ENCODE measurements at places on chromosomes 12 and 14.

DNA sequence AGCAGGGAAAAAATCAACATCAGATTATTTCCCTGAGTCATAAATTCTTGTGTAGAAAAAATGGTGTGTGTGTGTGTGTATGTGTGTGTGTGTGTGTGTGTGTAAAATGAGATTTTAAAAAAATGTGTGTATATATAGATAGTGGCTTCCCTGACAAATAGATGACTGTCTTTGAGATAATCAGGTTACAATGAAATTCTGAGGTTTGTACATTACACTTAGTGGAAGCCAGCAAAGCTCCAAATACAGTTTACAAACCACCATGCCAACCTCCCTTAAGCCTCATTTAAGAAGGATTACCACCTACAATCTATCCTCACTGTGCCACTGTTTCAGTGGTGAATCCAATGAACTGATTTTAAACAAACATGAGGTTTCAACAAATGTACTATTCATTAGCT is 93.8 kb downstream of the MED13L start:
- no peak for DNase-seq

GRCh38 chr12:19967431-19967830 is 400.9 kb upstream of the PDE3A start:
- no peak for DNase-seq

DNA sequence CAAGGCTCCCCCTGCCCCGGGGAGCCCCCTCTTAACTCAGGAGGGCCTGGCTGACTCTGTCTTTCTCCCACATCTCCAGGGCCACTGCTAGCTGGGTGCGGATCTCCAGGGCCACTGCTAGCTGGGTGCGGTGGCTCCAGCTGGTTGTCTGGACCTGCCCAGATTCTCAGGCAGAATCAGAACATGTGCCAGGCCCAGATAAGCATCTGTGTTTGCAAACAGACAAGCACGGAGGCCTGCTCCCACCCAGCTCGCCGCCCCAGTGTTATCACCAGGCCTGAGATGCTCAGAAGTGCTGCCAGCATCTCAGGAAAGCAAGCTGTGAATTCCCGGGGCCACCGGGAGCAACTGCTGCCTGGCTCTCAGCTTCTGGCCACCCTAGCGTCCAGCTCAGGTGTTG is 98.4 kb upstream of the FZD10 start:
- no peak for DNase-seq

- DNase-seq, result no peak
These were observed 235.4 kb downstream of the RASSF9 start for GRCh38 chr12:85600841-85601240.

DNA sequence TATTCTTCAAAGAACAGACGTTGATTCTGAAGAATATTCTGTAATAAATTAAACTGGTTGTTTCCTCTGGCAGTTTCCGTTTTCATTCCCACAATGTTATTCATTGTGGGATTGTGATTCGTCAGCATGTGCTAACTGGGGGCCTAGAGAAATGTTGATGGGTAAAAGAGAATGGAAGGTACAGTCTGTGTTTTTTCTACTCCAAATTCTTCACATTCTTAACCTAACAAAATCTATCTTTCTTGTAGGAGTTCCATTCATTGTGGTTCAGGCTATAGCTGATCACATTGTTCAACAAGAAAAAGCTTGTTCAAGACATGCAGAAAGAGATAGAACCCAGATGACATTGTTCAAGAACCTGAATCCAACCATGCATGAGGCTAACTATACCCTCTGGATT is 5.9 kb downstream of the CD163 start:
- no peak for DNase-seq

- DNase-seq, result no peak
These were observed 690.9 kb upstream of the FBXO33 start for GRCh38 chr14:40122968-40123648.

- no peak for DNase-seq
These were observed 212.4 kb upstream of the C14orf180 start for GRCh38 chr14:104366931-104367865.

GRCh38 chr12:98064501-98064900 is 450.9 kb upstream of the TMPO start:
- DNase-seq, result no peak

- no peak for DNase-seq
These were observed 121.2 kb upstream of the GRIP1 start for GRCh38 chr12:66800046-66800445.

DNA sequence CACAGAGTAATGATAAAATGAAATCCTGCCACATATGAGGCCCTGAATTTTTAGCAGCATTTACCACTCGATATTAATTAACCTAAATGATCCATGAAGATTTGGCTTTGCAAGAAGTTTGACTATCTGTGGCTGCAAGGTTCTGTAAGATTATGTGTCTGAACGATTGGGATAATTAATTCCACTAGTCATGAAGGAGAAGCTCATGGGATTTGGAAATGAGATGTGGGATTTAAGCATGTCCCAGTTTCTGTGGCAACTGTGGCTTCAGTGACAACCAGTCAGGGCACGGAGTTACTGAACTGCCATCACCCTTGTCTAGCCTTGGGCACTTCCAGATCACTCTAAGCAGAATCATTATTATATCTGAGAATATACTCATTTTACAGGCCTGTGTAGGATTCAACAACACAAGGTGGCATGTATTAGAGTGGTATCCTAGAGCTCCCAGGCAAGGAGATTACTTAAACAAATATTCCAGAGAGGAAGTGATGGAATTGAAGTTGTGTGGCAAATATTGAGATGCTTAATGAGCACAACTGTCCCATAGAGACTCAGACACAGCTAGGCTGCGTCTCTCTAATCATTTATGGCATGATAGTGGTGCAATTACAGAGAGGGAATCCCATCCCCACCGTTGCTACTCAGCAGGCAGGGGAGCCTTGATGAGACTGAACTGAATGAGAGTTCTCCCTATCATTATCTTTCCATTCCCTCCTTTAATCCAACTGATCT is 205.0 kb upstream of the KRR1 start:
- DNase-seq, result no peak

- no peak for DNase-seq
These were observed 10.3 kb upstream of the KCNA1 start for GRCh38 chr12:4899364-4899763.

DNA sequence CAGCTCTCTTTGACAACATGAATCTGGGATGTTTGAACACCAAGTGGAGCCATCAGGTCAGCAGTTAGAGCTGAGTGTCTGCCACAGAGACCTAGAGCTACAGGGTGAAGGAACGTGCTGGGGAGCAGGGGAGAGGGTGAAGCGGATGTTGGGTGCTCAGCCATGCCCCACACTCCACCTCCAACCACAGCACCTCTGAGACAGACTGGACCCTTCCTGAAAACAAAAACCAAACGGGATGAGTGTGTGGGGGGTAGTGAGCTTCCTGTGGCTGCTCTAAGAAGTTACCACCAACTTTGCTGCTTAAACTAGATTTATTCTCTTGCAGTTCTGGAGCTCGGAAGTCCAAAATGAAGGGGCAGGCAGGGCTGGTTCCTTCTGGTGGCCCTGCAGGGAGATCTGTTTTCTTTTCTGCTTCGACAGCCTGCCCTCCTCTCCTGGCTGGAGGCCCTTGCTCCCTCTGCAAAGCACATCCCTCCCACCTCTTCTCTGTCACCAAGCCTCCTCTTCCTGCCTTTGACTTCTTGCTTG is 5.6 kb upstream of the GOLGA3 start:
- DNase-seq, result no peak

GRCh38 chr12:96395236-96395635 is 5.0 kb downstream of the CDK17 start:
- DNase-seq, result no peak

DNA sequence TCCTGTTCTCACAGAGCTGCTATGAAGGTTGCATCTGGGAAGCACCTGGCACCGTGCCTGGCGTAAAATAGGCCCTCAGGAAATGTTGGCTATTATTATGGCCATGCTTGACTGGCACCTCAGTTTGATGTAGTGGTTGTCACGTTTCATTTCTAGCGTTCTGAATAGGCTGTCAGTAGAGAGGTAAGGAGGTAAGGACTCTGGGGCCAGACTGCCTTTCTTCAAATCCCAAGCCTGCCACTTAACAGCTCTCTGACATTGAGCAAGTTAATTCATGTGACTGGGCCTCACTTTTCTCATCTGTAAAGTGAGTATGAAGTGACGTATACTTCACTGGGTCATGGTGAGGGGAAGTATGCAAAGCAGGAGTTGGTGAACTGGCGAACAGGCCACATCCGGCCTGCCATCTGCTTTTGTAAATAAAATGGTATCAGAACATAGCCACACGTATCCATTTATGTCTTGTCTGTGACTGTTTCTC is 196.2 kb downstream of the CACNA1C start:
- DNase-seq, result no peak

DNA sequence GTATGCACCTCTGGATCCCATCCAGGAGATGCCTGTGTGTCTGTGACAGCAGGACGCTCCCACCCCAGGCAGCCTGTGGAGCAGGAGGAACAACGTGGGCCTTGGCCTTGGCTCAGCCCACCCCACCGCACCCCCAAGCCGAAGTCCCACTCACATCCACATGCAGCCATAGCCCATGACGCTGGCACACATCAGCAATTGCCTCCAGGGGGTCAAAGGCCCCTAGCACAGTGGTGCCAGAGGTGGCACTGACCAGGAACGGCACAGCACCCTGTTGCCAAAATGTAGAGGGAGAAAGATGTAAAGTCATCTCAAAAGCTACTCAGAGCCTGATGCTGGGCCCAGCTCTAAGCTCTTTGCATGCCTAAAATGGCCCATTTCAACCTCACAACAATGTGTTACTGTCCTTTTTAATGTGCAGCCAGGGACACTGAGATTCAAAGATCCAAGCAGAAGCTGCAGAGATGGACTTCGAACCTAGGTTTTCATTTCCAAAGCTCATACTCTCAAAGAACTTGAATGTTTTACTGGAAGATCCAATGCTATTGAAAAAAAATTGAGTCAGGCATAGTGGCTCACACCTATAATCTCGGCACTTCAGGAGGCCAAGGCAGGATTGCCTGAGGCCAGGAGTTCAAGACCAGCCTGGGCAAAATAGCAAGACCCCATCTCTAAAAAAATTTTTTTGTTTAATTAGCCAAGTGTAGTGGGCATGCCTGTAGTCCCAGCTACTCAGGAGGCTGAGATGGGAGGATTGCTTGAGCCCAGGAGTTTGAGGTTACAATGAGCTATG is 19.2 kb upstream of the ZNF740 start:
- no peak for DNase-seq

DNA sequence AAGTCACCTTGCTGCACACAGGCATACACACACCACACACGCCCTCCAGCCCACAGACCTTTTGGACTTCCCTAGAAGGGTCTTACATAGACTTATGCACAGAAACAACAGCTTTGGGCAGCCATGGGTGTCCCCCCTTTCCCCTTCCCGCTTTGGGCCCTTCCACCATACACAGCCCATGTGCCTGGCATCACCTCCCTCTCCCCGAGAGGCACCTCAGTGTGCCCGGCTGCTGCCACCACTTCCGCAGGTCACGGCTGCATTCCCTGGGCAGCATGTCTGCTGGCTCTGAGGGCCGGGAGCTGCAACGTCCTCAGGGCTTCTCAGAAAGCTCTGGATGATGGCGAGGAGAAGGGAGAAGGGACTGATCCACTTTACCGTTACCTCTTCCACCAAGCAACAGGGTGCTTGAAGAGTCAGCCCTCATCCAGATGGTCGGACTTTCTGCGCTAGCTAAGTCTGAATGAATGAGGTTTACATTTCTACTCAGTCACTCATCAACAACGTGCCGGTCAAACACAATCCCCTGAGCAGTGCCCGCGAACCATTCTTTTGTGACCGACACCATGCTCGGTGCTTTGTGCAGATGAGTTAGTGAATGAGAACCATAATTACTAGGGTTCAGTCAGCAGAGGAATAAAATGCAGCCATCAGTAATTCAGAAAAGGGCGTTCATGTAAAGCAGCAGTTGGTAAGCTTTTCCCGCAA is 72.2 kb upstream of the BCL11B start:
- no peak for DNase-seq

DNA sequence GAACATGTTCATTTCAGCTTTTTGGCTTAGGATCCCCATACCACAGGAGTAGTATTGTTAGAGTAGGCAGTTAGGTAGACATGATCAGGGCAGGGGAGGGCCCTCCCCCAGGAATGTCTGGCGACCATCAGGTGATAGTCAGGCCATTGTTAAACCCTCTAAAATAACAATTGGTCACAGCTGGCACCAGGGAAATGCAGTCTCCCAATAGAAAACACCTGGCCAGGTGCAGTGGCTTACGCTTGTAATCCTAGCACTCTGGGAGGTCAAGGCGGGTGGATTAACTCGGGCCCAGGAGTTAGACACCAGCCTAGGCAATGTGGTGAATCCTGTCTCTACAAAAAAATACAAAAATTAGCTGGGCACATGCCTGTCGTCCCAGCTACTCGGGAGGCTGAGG is 187.1 kb downstream of the MON2 start:
- DNase-seq, result no peak

GRCh38 chr14:50943261-50943942 is 881 bp downstream of the PYGL start:
- DNase-seq, result no peak

DNA sequence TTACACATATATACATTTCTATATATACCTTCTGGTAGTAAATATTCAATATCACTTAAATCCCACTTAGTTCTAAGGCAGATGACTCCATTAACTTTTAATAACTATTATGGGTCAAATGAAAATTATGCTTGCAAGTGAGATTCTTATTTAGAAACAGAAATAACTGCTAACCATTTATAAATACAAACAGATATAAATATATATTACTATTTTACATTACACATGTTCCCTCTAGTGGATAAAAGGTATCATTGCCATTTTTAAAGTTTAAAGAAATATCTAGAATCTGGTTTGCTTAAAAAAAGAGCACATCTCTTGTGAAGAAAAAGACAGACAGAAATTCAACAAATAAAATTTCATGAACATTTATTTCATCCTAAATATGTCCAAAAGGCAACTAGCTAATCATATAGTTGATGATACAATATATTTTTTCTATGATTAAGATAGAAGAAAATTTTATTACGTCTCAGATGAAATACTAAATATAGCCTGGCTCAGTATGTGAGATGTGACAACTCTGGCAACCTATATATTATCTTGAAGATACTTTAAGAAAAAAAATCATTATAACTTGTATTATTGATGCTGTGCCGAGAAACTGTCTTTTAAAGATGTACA is 11.7 kb upstream of the RAD51AP1 start:
- DNase-seq, result no peak

DNA sequence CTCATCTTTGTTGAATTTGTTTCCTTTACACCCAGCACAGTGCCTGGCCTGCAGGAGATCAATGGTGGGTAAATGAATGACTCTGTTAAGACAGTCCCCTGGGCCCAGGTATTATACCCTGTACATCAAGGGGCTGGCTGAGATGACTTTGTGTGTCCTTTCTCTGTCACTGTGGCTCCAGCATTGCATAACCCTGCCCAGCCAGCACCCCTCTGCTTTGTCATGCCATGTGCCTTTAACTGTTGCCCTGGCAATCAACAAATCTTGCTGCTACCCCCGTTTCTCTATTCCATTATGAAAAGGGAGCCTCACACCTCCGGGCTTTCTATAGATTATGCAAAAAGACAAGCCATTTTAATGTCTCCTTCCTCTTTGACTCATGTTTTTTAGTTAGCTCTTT is 7.6 kb upstream of the FLVCR2 start:
- DNase-seq, result no peak

GRCh38 chr14:91402771-91403600 is 14.6 kb downstream of the CCDC88C start:
- DNase-seq, result no peak
